ENCODE measurements at places on chromosomes 16 and 17. TPM values are rescaled to one million over a fixed set of nuclear protein-coding genes. Genes with fewer than 3 reads are reported as not detected.

The FOXN1 gene
- total RNA-seq: not detected

- DNase-seq: no peak
These were observed 334.1 kb downstream of the TOX3 start for GRCh38 chr16:52212841-52213240.

DNA sequence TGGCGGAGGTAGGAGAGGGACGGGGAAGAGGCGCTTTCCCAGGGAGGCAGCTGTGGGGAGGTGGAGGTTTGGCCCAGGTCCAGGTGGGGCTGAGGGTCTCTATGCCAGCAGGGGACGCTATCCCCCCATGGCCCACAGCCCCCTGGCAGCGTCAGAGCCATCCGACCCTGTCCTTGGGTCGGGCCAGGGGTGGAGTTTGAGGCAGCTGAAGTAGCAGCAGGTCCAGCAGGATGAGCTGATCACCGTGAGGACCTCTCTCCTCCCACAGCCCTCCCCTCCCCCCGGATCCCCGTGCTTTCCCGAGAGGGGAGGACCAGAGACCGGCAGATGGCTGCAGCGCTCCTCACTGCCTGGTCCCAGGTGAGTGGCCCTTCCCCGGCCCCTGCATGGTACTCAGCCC, 3.2 kb downstream of the ZNF205 start:
- no peak for DNase-seq

DNA sequence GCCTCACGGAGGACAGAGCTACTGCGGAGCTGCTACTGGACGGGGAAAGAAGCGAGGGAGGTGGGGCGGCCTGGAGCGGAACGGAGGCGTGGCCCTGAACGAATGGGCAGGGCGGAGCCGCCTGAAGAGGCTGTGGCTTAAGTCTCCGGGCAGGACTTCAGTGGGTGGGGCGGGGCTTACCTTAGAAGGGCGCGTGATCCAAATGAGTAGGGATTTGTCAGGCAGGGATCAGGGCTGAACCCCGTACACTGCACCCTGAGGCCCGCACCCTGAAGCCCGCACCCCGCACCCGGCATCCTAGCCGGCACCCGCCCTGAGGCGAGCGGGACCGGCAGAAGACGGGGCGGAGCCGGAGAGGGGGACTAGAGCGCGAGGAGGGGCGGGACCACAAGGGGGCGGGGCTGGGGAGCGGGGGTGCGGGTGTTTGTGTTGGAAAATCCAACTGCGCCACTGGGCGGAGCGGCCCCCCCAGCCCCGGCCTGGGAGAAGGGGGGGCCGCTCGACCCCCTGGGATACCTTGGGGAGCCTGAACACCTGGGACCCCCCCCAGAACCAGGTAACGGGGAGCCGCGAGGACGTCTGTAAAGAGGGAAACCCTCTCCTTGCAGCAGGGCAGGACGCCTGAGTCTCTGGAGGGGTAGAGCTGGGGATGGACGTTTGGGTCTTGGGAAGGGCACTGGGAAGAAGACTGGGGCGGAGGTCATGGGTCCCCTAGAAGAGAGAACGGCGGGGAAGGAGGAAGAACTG, at the start of gene KDM6B:
TSS of gene KDM6B (plus strand) at position 423 of the 747 bp plus-strand sequence. CDS start 11,338 bp downstream, outside the sequence.
- DNase-seq: peak; percentile 92

The HOXB9 gene
- total RNA-seq: 15.0 TPM

The CDYL2 gene
- 35.9 TPM for total RNA-seq

- no peak for DNase-seq
These were observed 38.9 kb downstream of the UBE2G1 start for GRCh38 chr17:4327606-4328005.

DNA sequence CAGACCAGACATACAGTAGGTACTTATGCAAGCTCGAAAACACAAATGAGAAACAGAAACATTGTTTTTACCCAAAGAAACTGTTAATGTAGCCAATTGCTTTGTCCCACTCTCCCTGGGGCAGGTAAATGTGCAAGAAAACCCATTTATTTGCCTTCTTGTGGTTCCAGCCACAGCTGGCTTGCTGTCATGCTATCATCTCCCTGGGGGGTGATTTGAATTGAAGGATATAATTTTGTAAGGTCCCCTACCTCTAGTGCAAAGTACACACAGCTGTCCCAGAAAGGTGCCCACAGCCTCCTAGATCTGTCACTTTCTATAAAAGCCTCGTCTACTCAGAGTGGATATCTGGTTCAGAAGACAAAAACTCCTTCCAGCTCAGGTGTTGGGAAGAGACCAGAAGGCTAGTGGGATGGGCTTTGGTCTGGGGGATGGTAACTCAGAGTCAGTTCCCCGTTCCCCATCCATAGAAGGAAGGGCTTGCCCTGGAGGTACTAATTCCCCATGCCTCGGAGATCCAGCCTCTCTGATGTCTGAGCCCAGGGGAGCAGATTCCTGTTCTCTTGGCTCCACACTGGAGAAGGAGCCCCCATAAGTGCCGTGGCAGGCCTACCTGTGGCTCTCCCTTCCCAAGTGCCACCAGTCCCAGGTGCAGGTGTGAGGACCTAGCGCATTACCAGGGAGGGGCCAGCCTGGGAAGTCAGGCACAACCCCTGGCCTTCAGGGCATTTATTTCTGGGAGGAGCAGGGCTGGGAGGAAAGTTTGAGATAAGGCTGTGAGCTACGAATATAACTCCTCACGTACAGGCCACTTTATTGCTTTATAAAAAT, 2.4 kb upstream of the PRR15L start:
- DNase-seq: no peak

- DNase-seq: no peak
These were observed 70.6 kb downstream of the AMFR start for GRCh38 chr16:56354746-56355145.

DNA sequence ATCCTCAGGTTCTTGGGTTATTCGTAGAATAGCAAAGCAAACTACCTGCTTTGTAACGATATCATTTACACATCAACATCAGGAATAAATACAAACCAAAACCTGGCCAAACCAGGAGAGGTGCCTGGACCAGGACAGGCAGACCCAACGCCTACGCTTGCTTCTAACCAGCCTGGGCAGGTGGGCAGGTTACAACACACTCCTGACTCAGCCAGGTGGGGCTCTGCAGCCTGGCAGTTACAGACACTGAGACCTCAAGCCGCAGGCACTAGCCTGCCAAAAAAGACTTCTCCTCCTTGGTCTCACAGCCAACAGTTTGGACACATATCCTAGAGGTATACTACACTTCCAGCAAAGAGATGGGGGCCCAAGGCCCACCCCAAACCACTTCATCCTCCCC, 14.0 kb downstream of the ANKRD11 start:
- DNase-seq: no peak

The TOM1L1 gene
- 1.00 TPM for total RNA-seq

The ATMIN gene
- total RNA-seq: 23.9 TPM

DNA sequence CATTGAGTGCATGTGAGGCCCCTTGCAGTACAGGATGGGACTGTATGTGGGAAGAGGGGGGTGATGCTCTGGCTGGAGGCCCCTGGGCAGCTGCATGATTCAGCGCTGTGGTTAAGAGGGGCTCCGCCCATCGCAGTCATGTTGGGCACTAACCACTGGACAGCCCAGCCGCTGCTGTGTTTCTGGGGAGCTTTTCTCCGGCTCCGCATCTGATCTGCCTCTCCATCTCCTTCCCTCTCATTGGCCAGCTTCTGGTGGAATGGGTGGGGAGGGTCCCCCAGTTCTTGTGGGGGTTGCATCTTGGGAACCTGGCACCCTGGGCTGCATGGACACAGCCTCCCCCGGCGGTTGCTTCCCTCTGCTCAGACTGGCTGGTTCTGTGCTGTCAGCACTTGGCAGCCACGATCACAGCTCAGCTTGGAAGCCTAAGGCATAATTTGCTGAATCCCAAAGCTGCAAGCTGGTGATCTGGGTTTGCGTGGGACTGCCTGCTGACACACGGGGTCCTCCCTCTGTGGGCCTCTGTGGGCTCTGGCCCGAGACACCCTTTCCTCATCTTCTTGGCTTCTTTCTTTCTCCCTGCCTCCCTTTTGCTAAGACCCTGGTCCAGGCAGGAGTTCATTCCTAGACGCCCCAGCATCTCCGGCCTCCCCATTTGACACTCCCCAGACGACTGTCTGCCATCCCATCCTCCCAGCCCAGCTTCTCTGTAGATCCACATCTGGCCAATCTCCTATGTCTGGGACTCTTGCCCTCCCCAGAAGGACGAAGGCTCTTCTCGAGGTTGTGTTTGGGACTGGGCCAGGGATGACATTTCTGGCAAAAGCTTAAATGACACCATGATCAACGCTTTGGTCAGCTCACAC, 168.3 kb downstream of the SEC14L1 start:
- no peak for DNase-seq

The MMP15 gene
- 0.84 TPM for total RNA-seq

The TMC8 gene
- 124 TPM for total RNA-seq

DNA sequence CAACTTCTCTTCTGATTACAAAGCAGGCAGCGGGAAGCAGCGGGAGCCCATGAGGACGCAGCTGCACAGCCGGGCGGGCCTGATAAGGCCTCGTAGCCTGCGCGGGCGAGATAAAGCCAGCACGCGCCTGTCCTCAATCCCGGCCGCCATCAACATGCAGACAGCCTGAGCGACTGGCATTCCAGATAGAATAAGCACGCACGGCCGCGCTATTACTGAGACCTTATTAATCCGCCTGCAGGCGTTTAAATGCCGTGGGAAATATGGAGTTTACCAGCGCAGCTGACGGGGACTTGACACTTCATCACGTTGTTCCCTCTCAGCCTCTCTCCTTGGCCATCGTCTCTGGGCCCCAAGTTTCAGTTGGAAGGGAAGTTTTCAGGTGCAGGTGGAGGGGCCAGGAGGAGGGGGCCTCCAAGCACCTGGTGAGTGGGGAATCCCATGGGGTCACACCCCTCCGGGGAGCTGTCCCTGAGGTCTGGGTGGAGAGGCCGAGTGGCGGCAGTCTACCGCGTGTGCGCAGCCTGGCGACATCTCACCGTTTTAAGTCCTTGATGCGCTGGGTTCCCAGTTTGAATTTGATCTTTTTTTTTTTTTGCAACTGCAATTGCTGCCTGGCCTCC, 27.3 kb upstream of the CBFA2T3 start:
- DNase-seq: no peak

GRCh38 chr16:72468582-72468981, 296.6 kb upstream of the PMFBP1 start:
- DNase-seq: no peak

DNA sequence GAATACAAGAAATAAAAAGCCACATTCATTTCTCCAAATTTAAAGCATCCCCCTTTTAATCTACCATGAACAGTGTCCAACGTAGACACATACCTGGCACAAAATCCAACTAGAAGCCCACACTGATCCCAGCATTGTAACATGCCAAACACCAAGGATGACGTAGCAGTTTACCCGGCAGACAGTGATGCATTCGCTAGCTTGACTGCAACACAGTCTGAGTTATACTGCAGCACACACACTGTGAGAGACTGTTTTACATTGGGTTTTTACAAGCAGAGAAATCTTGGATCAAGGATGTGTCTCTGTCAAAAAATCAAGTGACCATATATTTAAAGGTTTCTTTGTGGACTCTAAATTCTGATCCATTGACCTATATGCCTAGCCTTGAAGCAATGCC, 74.5 kb upstream of the C17orf78 start:
- no peak for DNase-seq

DNA sequence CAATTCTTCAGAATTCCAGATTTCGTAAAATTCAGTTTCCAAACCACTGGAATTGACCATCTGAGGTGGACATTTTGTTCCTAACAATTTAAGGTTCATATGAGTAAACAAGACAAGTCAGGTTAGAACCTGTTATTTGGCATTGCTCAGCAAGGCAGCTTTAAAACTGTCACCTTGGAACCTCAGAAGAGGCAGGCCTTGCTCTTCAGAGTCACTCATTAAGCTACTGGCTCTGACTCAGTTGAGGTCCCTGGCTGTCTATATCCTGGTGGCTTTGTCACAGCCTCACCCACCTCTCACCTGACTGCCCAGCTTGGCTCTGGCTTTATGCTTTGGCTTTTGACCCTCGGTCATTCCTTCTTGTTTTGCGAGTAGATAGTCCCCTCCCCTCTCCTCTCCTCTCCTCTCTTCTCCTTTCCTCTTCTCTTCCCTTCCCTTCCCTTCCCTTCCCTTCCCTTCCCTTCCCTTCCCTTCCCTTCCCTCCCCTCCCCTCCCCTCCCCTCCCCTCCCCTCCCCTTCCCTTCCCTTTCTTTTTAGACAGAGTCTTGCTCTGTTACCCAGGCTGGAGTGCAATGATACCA, 238.4 kb downstream of the SHISA9 start:
- no peak for DNase-seq

GRCh38 chr16:76114681-76115080, 162.5 kb upstream of the CNTNAP4 start:
- DNase-seq: no peak

The DYNLRB2 gene
- total RNA-seq: not detected

The ARL2BP gene
- 30.3 TPM for total RNA-seq

- no peak for DNase-seq
These were observed 9.8 kb downstream of the ADAMTS18 start for GRCh38 chr16:77424871-77425604.

The CDK12 gene
- 75.9 TPM for total RNA-seq

The EPOP gene
- total RNA-seq: 30.3 TPM

DNA sequence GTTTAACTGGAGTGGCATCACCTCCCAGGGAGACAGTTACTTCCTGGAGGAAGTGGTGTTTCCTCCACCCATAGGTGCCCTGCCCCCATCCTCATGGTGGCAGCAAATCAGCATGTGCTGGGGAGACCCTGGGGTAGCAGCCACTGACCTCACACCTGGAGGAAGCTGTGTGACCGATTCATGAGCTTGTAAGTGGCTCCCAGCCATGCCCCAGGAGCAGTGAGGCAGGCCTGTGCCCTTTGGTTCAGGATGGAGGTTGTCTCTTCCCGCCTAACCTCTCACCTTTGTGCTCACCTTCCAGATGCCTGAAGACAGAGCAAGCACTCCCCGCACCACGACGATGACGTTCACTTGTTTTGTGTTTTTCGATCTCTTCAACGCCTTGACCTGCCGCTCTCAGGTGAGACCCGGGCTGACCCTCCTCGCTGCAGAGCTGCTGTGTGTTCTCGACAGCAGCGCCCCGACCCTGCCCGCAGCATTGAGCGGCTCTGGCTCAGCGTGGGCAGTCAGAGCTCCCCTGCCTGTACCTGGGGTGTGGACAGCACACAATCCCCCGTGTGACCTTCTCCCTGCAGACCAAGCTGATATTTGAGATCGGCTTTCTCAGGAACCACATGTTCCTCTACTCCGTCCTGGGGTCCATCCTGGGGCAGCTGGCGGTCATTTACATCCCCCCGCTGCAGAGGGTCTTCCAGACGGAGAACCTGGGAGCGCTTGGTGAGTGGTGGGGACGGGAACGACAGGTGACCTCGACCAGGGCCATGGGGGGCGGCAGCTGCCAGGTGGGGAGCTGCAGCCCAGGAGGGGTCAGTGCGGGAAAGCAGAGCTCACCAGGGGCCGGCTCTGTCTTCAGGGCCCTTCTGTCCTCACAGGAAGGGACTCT, 42.8 kb downstream of the MEAK7 start:
- no peak for DNase-seq

DNA sequence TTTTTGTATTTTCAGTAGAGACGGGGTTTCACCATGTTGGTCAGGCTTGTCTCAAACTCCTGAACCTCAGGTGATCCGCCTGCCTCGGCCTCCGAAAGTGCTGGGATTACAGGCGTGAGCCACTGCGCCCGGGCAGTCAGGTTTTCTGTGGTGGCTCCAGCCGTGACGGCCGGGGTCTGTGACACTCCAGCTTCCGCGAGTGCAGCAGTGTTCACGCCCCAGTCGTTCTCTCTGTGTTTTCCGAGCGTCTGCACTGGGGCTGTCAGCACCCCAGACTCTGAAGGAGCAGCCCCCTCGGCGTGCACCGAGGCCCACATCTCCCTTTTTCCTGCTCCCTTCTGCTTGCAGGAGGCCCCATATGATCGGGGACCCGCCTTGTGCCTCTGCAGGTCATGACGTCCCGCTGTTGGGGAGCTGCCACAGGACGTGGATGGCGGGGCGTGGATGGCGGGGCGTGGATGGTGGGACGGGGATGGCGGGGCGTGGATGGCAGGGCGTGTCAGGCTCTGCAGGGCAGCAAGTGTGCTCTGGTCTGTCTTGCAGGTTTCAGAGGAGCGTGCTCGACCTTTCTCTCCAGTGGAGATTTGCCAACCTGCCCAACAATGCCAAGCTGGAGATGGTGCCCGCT, 5.7 kb downstream of the ASPSCR1 start:
- DNase-seq: no peak

Measured in activated T-cell treated with anti-CD3 and anti-CD28 coated beads, Interleukin-2, amount 50 U/mL, for 72 hours (primary cell).